ENCODE measurements at places on chromosomes 5 and 9. TPM values are rescaled to one million over a fixed set of nuclear protein-coding genes. Genes with fewer than 3 reads are reported as not detected.

The AK8 gene
- polyA plus RNA-seq, result 2.6 TPM

DNA sequence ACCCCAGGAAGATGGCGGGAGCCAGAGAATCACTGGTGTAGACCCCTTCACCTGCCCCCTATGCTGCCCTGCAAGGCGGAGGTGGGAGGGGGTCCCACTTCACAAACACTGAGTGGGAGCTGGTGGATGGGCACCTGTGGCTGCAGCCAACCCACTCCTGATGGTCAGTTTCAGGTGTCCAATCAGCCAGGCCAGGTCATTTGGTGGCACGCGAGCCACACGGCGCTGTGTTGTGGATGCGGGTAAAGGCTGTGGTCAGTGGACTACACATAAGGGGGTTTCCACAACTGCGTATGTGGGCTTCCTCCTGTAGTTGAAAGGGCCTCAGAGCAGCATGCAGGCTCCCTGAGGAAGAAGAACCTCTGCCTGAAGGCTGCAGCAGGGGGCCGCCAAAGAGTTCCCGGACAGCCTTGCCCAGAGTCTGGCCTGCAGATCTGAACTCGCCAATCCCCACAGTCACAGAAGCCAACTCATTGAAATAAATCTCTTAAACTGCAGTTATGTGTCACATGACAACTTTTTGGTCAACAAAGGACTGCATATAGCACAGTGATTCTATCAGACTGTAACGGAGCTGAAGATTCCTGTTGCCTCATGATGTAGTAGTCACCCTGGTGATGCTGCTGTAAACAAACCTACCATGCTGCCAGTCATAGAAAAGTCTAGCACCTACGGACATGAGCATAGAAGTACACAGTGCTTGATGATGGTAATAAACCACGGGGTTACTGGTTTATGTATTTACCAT lies 284.7 kb upstream of the IRX2 start:
- no peak for DNase-seq

The CDH10 gene
- polyA plus RNA-seq, result 0.52 TPM

DNA sequence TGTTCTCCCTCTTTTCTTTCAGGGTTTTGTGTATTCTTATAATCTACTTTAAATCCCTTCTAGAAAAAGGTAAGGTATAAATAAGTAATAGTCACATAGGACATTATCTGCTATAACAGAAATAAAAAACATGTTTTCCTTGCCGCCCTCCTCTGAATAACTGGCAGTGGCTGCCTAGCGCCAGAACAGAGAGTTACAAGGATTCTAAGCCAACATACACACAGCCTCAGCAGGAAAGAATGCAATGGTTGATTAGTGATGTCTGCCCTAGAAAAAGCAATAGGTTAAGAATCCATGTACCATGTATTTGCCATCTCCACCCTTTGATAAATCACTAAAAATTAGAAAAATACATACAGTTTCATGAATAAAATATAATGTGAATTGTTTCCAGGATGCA lies 4.9 kb downstream of the MED27 start:
- no peak for DNase-seq

The FOXD4 gene
- 0.42 TPM for polyA plus RNA-seq

- DNase-seq, result no peak
Measured at GRCh38 chr5:135217669-135218485, 181.2 kb downstream of the MACROH2A1 start.

DNA sequence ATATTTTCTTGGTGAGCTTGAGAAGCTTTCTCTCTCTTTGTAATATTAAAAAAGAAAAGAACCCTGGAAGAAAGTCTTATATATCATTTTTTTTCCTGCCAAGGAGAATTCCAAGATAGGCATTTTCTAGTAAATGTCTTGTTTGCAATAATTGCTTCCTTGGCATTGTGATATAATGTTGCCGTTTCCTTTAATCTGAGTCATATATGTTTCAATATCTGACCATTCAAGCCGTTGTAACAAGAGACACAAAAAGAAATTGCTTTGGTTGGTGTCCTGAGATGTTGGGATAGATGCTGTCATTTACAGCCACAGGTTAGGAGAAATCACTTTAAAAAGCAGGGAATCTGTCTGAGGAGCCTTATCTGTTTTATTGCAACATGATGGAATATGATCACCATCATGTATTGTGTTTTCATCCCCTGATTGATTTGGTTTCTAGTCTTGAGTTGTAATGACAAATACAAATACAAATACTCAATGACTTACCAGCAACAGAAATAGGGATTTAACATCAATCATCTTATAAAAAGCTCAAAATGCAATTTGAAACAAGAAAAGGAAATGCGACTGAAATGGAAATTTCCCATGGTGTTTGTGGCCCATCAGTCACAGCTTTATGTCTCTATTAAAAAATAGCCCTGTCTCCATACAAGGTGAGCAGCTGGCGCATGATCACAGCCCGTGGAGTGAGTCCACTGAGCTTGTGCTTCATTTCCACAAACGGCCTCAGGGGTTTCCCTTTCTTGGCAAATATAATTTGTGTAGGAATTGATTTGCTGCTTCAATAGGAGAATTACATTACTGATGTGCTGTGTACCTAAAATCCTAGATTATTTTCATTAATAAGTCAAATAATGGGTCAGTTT lies 250.1 kb upstream of the TRPC7 start:
- DNase-seq, result no peak

The SLC1A1 gene
- 42.5 TPM for polyA plus RNA-seq

The PGGT1B gene
- polyA plus RNA-seq, result 20.5 TPM

The MED22 gene
- polyA plus RNA-seq, result 20.2 TPM

GRCh38 chr9:7342229-7342628 lies 457.3 kb downstream of the DMAC1 start:
- no peak for DNase-seq

- no peak for DNase-seq
Measured at GRCh38 chr5:124130816-124131215, 615.6 kb downstream of the ZNF608 start.

The SLC25A46 gene
- polyA plus RNA-seq, result 48.3 TPM

GRCh38 chr9:1535051-1535450 lies 480.1 kb upstream of the SMARCA2 start:
- DNase-seq, result no peak

DNA sequence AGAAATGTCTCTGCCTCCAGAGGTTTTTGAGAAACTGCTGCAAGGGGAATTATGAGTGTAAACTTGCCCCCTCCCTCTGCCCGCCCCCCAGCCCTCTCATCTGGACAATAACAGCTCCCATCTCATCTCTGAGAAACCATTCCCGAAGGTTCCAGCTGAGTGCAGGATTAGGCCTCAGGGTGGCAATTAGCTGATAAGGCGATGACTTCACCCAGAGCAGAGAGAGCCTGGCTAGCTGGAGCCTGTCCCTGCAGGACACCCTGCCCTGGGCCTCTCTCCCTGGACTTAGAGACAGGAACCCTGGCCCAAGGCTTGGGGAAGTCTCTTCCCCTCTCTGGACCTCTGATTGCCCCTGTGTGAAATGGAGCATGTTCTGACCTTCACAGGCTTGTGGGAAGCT lies 45.7 kb upstream of the HAND1 start:
- DNase-seq, result peak; percentile 79

DNA sequence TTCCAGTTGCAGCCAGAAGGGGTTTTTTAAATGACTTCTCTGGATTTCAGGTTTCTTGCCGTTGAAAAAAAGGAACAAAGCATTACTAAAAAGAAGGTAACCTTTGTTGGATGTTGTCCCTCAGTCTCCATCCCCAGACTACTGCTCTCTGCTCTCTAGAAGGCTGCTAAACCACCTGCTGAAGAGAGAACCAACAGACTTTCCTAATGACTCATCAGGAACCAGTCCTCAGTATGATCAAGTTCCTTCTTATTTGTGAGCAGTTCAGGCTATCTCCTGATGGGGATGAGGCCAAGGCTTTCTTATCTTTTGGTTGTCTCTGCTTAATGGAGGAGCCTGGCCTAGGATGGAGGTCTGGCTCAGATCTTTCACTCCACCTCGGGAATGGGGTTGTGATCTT lies 4.1 kb downstream of the KIF4B start:
- no peak for DNase-seq

The PALM2AKAP2 gene
- polyA plus RNA-seq, result 4.3 TPM

DNA sequence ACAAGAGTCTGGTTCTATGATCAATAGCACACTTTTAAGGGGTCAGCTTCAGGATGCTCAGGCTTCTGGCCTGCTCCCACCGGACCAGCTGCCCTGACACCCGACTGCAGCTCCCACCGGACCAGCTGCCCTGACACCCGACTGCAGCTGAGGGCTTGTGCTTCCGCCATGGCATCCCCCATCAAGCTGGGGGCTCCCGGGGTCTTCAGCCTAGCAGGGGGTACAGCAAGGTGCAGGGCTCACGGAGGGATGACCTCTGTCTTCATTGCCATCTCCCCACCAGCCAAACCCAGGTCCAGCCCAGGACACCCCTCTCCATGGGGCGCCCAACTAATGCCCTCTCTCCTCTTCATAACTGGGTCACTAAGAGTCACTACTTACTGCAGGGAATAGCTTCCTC lies 1.9 kb downstream of the FLT4 start:
- DNase-seq, result no peak

DNA sequence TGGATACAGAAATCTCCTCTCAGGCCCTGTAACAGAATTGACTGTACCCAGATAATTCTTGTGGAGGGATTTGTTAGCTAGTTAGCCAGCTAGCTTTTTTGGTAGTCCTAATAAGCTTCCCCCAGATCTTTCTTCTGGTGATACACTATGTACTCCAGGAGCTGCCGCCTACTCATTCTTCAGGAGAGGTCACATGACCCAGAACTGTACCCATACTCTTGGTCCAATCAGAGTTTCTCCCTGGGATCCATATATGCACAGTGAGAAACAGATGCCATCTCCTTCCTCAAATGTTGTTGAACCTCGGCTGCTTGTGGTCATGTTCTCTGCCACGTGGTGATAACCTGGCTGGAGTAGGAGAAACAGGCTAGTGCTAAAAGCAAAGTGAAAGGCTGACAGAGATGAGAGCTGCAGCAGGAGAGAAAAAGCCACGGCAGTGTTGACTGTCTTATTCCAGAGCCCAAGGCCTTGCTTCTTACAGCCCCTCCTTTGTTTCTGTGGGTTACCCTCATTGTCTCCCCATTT lies 123.0 kb upstream of the RFX3 start:
- DNase-seq, result no peak

GRCh38 chr5:143850050-143850683 lies 38.2 kb downstream of the HMHB1 start:
- DNase-seq, result no peak

The CDO1 gene
- 5.7 TPM for polyA plus RNA-seq

The KCNV2 gene
- 0.09 TPM for polyA plus RNA-seq

GRCh38 chr9:83430681-83431080 lies 107.5 kb downstream of the FRMD3 start:
- DNase-seq, result no peak

GRCh38 chr5:92941806-92942205 lies 639.2 kb downstream of the NR2F1-AS1 start:
- no peak for DNase-seq

GRCh38 chr5:139710319-139711066 lies 62.3 kb downstream of the CXXC5 start:
- DNase-seq, result peak; percentile 87

The NELFB gene
- polyA plus RNA-seq, result 45.9 TPM

- peak; percentile 47 for DNase-seq
Measured at GRCh38 chr9:94973451-94973941, 247.0 kb downstream of the AOPEP start.

DNA sequence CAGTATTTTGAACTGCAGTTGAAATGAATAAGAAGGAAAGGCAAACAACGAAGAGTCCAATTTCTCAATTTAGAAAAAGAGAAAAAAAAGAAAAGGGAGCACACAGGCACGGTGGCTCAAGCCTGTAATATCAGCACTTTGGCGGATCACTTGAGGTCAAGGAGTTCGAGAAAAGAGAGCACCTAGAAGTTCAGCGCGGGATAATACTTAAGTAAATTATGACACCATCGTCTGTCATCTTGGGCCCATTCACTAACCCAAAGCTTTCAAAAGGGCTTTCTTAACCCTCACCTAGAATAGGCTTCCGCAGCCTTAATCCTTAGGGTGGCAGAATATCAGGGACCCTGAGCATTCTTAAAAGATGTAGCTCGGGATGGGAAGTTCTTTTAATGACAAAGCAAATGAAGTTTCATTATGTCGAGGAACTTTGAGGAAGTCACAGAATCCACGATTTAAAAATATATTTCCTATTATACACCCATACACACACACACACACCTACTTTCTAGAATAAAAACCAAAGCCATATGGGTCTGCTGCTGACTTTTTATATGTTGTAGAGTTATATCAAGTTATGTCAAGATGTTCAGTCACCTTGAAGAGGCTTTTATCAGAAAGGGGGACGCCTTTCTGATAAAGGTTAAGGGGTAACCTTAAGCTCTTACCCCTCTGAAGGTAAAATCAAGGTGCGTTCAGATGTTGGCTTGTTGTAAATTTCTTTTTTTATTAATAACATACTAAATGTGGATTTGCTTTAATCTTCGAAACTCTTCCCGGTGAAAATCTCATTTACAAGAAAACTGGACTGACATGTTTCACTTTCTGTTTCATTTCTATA lies 602 bp upstream of the CD274 start:
- DNase-seq, result no peak

DNA sequence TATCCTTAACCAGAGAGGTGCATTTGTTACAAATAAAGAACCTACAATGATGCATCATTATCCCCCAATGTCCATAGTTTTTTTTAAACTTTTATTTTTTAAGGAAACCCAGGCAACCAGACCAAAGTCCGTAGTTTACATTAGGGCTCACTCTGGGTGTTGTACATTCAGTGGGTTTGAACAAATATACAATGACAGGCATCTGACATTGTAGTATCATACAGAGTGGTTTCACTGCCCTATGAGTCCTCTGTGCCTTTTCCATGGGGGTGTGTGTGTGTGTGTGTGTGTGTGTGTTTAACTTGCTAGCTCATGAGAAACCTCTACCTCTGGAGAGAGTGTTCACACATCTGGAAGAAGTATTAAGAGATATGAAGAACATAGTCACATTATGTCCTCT lies 141.5 kb downstream of the KDM4C start:
- peak; percentile 65 for DNase-seq

DNA sequence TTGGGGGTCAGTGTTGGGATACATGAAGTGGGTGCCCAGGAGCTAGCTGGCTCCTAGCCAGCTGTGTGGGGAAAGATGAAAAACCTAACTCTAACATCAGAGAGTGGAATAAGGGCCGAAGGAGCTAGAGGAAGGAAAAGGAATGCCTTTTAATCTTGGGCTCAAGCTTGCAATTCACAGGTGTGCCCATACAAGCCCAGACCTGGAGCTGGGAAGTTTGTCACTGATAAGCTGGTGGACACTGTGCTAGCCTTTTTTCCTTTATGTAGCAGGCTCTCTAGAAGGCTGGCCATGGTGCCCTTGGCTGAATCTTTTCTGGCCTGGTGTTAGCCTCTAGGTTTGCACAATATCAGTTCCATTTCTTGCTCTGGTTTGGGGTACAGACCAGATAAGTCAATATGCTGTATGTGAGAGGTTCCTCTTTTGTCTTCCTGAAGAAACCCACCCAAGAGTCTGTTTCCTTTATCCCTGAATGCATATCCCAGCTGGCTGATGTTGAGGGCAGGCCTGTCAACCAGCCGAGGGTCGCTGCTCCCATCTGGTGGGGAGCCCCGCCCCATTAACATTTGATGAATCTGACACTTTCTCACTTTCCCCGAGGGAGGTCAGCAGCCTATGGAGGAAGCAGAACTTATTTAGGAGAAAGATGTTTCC lies 92.4 kb upstream of the CXCL14 start:
- DNase-seq, result no peak

Measured in large intestine (tissue), 12 donors.